ENCODE measurements at places on chromosomes 2 and 18.

GRCh38 chr2:153478289-153479261 is at the start of gene RPRM:
RPRM (minus strand) TSS chr2:153478762; CDS start chr2:153478565, 197 bp downstream.
- DNase-seq = peak; percentile 92

GRCh38 chr2:119301413-119301812 is 65.2 kb downstream of the C2orf76 start:
- peak; percentile 78 for DNase-seq

DNA sequence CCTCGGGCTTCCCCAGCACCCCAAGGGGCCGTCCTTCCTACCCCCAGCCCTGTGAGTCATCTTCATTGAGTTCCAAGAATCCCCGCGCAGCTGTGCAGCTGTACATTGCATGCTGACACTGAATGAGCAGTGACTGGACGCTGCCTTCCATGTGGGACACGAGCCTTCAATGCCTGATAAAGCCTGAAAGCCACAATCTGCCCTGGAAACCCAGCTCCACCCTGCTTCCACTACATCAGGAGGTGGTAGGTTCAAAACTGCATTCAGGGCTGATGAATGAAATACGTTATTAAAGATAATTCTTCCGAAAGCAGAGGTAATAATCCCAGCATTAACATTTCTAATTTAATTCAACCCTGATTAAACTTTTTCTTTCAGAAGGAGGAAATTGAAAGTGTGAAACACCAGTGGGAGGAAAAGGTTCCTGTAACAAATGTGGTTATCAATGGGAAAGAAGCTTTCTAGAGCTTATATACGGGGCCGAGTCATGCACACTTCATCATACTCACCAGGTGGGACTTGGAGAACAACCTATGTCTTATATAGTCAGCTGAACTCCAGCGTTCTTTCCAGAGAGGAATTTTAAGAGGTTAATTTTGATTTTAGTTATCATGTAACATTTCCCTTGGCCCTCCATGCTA is 360.1 kb downstream of the LPIN1 start:
- no peak for DNase-seq

- no peak for DNase-seq
Observed at GRCh38 chr2:595831-596592, 81.2 kb downstream of the TMEM18 start.

DNA sequence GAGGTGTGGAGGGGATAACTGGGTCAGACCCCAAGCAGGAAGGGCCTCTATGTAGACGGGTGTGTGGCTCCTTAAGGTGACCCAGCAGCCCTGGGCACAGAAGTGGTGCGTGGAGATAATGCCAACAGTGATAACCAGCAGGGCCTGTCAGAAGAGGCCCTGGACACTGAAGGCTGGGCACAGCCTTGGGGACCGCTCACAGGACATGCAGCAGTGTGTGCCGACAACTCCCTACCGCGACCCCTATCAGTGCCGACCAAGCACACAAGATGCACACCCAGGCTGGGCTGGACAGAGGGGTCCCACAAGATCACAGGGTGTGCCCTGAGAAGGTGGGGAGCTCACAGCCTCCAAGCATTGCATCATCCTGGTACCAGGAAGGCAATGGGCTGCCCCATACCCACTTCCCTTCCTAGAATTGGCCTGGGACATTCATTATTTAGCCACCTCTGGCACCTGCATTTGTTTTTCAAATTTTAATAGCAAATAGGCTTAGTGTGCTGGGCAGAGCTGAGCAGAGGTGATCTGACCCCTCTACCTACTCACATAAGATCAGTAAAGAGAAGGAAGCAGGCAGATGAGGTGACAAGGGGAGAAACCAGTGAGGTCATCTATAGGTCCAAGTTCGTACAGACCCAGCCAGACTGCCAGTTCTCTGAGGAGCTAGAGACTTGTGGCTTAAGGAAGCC is 55.2 kb downstream of the BCL11A start:
- no peak for DNase-seq

DNA sequence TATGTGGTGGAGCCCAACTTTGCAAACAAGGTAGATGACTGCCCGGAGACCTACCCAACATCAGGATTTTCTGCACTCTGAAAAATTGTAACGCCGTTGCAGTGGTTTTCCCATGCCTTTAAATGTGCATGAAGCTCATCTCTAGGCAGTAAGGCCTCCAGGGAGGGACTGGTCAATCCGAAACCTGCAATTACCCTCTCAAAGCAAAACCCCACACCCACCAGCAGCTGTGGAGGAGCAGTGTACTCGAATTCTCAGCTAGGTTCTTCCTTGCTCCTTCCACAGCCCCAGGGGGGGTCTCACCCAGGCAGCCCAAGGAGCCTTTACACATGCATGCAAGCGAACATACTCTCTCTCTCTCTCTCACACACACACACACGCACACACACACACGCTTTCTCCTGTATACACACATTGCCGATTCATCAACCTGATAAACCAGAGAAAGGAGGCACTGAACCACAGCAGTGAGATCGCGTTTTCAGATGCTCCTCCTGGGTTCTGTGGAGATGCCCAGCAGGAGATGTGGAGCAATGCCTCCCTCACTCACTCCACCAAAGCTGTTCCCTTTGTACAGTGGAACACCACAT is 109.2 kb downstream of the VIT start:
- DNase-seq = peak; percentile 66

DNA sequence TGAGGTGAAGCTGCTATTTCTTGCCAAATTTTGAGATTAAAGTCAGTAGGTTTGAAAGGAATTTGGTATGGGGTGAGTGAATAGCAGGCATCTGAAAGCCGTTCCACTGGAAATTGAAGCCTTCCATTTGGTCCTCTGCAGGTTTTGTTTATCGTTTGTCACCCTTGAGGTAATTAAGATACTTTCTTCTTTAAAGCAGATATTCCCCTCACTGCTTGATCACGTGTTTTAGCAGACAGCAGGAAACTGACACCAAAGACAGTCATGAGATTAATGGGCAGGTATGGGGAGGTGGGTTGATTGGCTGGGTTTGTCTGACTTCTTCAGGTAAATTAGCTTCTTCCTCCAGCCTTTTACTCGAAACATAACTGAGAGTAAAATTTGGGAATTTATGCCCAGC is 10.7 kb downstream of the LPIN1 start:
- peak; percentile 81 for DNase-seq

- DNase-seq = no peak
Observed at GRCh38 chr2:120866071-120866470, 130.4 kb downstream of the GLI2 start.

GRCh38 chr2:172461591-172462372 is 34.4 kb downstream of the ITGA6 start:
- DNase-seq = peak; percentile 79

GRCh38 chr2:222521099-222521498 is 96.8 kb downstream of the SGPP2 start:
- no peak for DNase-seq

- DNase-seq = peak; percentile 8
Observed at GRCh38 chr2:233470011-233470687, 96.4 kb downstream of the USP40 start.

GRCh38 chr18:74524097-74524496 is 10.2 kb upstream of the CNDP1 start:
- DNase-seq = peak; percentile 79

DNA sequence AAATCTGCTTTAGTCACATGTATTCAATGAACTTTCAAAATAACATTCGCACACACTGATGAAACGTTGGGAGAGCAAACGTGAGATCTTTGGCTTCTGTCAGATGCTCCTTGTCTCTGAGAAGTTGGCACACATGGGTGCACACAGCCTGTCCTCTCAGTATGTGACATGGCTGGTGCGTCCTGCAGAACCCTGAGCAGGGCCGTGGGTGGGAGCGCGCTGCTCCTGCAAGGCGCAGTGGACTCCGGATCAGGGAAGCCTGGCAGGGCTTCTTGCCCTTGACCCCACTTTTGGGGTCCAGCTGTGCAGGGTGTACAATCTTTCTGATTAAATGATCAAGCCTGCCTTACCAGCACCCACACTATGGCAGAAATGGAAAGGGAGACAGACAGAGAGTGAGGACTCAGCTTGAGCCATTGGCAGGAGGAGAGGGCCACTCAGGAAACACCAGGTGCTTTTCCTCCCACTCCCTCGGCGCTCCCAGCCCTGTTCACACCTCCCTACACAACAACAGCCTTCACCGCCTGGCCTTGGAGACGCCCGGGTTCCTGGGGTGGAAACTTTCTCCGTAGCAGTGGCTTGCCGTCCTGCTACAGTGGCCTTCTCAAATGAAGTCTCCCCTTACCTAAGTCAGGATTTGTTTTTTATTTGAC is 108.4 kb upstream of the SNTG2 start:
- no peak for DNase-seq

- no peak for DNase-seq
Observed at GRCh38 chr2:46462936-46463335, 16.4 kb upstream of the TMEM247 start.

- DNase-seq = no peak
Observed at GRCh38 chr2:31327505-31327904, 87.0 kb downstream of the XDH start.

DNA sequence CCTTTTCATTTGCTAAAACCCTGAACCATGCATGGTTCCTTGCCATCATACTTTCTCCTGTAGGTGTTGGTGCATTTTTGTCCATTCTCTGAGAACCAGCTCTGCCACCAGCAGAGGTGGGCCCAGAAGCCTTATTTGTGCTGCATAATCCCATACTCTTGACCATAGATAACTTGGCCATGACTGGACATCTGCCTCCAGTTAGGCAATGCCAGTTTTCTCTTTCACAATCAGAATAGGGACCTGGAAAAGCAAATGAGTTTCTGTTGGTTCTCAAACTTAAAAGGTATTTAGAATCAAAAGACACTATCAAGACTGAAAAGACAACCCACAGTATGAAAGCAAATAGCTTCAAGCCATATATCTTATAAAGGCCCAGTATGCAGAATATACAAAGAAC is 167.3 kb downstream of the MAIP1 start:
- no peak for DNase-seq

DNA sequence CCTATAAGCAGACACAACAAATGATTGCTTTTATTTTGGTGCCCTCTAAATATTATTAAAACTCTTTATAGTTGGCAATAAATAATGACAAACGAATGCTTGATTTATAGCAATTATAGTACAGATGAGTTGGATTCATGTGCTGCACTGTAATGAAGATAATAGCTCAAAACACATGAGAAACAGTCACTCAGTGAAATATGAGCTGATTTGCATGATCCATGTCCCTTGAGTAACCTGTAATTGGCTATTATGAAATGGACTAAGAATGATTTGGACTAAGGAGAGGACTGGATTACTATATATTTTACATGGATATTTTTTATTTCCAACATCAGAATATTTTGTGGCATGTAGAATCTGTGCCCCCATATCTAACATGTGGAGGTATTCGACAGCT is 365.6 kb upstream of the UBE2E3 start:
- DNase-seq = peak; percentile 73

- peak; percentile 74 for DNase-seq
Observed at GRCh38 chr2:27954771-27955383, 64.3 kb downstream of the BABAM2 start.

- DNase-seq = no peak
Observed at GRCh38 chr2:54492335-54492734, 36.2 kb downstream of the SPTBN1 start.

GRCh38 chr2:144424559-144425240 is 95.2 kb downstream of the ZEB2 start:
- no peak for DNase-seq

GRCh38 chr2:86825693-86826381 is 35.1 kb upstream of the CD8A start:
- no peak for DNase-seq

DNA sequence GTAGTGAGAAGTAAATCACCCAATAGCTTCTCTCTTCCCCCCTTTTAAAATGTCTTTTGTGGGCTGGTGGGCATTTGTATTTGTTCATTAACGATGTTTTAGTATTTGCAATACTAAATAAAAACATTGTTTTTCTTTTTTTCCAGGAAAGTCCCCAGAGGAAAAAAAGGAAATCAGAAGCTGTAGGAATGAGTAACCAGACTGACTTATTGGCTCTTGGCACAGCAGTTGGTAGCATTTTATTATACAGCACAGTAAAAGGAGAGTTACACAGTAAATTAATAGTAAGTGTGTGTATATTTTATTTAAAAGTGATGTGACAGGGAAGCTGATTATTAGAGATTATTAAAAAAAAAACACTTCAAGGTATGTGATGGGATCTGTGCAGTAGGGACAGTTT is 7.4 kb downstream of the WDR43 start:
- no peak for DNase-seq

DNA sequence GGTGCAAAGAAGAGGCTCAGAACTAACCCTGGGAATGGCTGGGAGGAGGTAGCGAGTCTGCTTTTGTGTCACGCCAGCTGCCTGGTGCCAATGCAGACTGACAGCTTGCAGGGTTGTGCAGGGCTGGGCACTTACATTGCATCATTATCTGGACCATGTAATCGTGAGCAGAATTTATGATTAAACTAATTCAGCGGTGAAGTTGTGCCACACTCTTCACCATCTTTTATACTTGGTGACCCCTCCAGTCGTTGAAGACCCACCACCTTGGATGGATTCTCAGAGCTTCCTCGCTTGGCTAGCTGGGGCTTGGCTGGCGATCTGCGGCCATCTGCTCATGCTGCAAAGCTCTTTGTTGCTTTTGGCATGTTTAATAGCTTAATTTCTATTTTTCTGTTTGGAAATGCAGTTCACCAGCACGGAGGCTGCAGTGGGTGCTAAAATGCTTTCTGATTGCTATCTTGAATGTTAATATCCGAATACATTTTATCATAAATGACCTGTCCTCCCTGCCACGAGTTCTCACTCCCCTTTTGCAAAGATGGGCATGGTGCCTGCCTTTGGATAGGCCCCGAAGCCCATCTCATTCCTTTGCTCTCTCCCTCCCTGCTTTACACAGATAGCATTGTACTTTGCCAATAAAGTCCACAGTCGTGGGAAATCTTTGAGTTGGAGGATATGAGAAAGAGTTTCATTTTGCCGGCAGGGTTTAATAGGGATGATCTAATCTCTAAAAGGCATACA is 188.2 kb downstream of the PRKCE start:
- DNase-seq = peak; percentile 52

- DNase-seq = no peak
Observed at GRCh38 chr2:140639628-140640027, 1491.2 kb downstream of the LRP1B start.

GRCh38 chr18:75507636-75508035 is 80.1 kb upstream of the SMIM21 start:
- no peak for DNase-seq

DNA sequence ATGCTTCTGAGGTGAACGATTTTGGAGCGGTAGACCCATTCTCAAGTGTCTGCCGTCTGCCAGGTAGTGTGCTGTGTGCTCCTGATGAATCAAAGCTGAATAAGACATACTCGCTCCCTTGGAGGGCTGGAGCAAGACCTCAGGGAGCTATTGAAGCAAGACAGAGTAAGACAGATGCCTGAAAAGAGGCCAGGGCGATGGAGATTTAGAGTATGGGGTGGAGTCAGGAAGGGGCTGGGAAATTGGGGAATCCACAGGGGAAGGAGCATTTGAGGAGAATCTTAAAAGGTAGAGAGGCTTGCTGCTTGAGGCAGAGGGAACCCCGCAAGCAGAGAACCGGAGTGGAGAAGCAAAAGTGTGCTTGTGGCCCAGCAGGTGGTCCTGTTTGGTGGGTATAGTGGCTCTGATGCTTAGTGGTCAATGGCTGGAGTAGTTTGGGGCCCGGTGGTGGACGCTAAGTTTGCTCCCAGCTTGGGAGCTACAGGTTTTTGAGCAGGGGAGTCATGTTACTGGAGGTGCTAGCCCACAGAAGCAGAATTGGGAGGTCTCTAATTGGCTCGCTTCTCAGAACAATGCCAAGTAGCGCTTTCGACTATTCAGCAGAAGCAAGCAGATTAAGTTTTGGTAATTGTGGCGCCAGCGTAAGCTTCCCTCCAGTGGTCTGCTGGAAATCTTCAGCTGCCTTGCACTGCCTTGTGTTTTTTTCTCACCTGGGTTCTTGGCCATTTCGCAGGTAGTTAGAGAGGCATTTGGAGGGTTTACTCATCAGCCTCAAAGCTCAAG is 2.0 kb downstream of the CNNM4 start:
- peak; percentile 12 for DNase-seq

Data from NCI-H69 (cell line).